Activated CD4-positive, alpha-beta memory T cell treated with anti-CD3 and anti-CD28 coated beads, Interleukin-2, amount 10 ng/mL, durations not matched to agents 7 days and 5 days (primary cell): ENCODE measurements at places on chromosomes 12 and 14. TPM values are rescaled to one million over a fixed set of nuclear protein-coding genes. Genes with fewer than 3 reads are reported as not detected.

DNA sequence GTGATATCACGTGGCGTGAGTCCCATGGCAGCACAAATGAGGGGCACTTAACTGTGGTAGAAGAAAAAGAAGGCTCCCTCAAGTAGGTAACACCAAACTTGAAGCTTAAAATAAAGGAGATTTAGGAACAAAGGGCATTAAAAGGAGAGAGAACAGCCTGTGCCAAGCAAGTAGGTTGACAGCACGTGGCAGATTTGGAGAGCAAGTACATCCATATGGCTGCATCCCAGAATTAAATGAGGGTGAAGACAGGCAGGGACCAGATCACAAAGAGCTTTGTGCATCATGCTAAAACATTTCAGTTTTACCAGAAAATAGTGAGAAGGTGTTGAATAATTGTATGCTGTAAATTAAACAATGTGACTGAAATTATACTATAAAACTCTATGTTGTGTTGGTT, 32.8 kb downstream of the KCNMB4 start:
- no peak for DNase-seq

SIX4 gene
- total RNA-seq = 0.80 TPM

GRCh38 chr12:71277866-71278265, 120.1 kb upstream of the TSPAN8 start:
- DNase-seq = no peak

GRCh38 chr14:87864356-87865270, 128.4 kb downstream of the GALC start:
- DNase-seq = no peak

GRCh38 chr12:54401119-54401518, 16.6 kb upstream of the ZNF385A start:
- no peak for DNase-seq

RD3L gene
- total RNA-seq = not detected

SMOC1 gene
- not detected for total RNA-seq

- DNase-seq = no peak
These were observed 24.0 kb upstream of the LGR5 start for GRCh38 chr12:71415336-71416231.

GRCh38 chr12:46303039-46303666, 34.3 kb upstream of the SLC38A1 start:
- peak; percentile 39 for DNase-seq
